ENCODE measurements at places on chromosomes 1 and 21.

DNA sequence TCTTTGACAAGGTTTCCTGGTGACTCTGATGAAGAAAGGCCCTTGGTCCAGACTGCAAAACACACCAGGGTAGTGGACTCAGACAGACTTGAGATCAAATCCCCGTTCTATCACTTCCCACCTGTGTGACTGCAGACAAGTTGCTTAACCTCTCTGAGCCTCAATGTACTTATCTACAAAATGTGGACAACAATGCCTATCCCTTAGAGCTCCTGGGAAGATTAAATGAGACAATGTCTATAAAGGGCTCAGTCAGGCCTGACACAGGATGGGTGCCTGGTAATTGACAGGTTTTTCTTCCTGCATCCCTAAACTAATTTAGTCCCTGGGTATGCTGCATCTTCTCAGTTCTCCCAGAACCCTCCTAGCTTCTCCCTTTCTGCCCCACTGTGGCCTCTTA lies 37.9 kb upstream of the ZBTB40 start:
- DNase-seq = no peak

DNA sequence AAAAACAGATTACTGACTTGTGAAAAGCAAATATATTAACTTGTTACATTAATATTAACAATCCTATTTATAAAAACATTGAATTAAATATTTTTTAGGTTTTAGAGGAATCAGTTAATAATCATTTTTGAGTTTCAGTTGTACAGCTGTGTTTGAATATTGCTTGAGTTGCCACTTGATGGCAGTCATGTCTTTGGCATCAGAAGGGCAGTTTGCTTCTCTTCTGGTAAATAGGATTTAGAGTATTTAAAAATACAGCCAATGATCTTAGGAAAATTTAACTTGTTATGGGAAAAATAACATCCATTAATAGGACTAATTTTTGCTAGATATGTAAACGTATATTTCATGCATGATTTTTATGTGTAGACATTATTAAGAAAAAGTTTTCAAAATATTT lies 234.1 kb downstream of the NCAM2 start:
- DNase-seq = peak; percentile 62

DNA sequence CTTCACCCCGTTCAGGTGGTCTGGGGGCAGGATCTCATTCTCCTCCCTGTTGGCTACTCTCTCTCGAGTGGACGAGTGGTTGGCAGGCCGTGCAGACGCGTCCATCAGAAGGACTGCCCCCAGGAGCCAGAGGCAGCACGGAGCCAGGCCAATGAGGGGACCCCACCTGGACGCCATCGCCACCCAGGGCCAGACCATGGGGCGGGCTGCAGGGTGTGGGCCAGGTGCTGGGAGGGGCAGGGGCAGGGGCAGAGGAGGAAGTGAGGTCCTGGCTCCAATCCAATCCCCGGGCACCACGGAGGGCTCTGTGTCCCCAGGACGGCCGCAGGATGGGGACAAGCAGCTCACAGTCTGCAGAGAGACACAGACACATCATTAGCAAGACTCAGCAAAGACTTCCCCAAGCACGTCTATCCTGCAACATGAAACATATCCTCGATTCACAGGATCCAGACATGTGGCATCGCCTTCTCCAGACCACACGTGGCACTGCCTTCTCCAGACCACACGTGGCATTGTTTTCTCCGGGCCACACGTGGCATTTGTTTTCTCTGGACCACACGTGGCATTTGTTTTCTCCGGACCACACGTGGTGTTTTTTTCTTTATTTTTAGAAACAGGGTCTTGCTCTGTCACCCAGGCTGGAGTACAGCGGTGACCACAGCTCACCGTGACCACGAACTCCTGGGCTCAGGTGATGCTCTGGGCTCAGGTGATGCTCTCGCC lies 3.0 kb downstream of the SDF4 start:
- DNase-seq = no peak

GRCh38 chr1:76082062-76082461 lies 7.5 kb downstream of the ST6GALNAC3 start:
- DNase-seq = no peak

DNA sequence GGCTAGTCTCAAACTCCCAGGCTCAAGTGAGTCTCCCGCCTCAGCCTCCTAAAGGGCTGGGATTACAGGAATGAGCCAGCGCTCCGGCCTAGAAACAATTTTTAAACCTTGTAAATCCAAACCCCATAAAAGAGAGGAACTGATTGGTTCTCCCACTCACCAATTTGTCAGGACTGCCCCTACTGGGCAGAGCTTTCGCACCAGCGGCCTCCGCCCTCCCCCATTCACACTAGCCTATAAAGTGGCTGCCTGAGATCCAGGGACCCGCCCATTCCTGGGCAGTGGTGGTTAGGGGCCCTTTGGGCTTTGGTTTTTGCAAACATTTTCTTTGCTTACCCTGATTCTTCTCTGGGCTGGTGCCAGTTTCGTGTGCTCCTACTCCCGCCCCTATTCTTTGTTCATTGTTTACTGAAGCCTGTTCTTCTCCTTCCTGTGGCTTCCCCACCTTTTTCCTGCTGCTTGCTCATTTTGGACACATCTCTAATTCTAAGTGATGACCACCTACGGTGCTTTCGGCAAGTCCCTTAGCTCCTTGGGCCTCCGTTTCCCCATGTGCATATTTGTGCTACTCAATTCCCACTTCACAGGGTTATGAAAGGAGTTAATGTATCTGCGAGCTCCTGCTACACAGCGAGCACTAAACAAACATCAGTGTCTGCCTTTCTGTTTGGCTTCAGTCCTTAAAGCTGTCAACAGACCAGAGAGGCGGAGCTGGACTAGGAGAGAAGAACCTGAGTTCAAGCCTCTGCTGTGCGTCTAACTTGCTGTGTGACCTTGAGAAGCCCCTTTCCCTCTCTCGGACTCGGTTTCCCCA lies 39.8 kb upstream of the CLIC4 start:
- DNase-seq = peak; percentile 75

DNA sequence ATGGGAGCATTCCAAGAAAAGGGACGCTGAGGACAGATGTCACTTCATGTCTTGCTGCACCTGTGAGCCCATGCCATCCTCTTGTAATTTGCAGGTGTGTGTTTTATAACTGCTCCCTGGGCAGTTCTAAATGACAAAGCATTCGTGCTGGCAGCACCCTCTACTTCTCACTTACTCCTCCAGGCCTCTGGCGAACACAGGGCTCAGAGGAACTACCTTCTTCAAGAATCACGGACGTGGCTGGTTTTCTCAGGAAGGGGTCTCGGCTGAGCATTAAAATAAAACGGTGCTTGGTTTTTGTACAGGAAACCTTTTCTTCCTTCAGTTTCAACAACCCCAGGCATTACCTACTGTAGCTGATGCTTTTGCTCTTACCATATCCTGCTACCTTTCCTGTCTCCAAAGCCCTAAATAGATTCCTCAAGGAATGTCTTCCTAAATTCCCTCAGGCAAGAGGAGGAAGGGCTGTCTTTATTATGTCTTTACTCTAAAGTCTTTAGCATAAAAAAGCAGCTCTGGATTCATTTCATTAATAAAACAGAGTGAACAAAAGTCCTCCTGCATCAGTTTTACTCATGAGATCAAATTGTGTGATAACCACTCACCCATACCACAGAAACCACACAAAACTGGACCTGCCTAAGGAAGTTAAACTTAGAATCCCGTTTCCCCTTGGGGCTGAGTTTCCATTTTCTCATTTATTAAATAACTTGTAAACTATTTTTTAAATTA lies 79.0 kb upstream of the MAP10 start:
- DNase-seq = no peak

- no peak for DNase-seq
These were observed 403 bp upstream of the PSEN2 start for GRCh38 chr1:226870026-226870400.

DNA sequence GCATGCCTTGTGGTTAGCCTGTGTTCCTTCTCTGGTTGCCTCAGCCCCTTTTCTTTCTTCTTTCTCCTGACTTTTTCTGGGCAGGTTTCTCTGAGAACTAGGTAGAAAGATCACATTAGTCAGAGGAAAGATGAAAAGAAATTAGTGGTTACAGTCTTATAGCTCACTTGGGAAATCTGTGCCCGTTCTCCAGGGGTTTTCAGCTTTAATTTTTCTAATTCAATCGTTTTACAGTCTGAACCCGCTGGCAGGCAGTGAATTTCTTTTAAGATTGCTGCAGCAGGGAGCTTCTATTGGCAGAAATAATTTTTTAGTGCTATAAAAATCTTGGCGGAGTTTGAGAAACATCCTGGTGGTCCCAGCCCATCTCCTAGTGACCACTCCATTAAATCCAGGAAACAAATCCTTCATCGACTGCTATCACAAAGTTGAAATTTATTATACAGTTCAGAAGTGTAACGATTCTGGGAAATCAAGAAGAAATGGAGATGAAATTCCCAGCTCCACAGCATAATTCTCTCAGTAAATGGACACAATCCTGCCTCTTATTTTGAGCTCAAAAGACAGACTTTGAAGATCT lies 113.1 kb downstream of the PCP4 start:
- DNase-seq = no peak

DNA sequence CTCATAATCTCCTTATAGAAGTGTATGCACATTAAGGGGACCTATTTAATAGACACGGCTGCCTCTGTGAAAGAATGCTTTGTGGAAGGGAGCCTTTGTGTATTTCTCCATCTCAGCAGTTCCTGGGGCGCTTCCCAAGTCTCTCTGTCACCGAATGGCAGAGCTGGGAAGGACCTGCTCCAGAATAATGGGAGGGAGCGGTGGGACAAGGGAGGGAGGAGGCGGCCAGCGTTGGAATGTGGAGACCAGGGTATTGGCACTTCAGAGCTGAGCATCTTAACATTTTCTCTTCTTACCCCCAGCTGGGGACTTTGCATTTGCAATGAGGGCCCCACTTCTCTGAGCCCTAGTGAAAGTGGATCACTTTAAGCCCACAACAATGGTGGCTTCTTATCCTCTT lies 23.9 kb downstream of the CACHD1 start:
- no peak for DNase-seq
